ENCODE measurements at places on chromosomes 6 and 20.

DNA sequence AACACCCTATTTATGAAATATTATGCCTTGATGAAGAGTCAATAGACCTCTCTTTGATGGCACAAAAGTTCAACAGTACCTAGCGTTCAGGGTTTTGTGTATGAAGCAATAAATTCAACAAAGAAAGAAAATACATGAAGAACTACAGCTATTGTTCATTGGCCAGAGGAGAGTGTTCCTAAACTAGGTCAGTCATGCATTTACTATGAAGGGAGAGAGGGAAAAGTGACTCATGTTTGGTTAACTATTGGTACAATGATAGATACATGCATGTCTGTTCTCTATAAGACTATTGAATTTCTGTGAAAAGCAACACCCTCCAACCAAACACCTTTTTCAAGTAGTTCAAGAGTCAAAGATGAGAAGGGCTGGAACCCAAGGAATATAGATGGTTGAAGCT lies 50.7 kb downstream of the CLIC5 start:
- DNase-seq: no peak
- peaks cover 8% of the 10 kb centered on the region for H3K4me1 ChIP-seq
- no peak overlapping the region for H3K27ac ChIP-seq
- H3K36me3 ChIP-seq: no peaks in the 10 kb centered on the region
- no peak overlapping the region for H3K4me3 ChIP-seq

- peaks cover 12% of the 10 kb centered on the region for H3K36me3 ChIP-seq
- DNase-seq: no peak
- no peak overlapping the region for H3K27ac ChIP-seq
- H3K4me3 ChIP-seq: no peak overlapping the region
- H3K27me3 ChIP-seq: no peaks in the 10 kb centered on the region
- H3K4me1 ChIP-seq: no peaks in the 10 kb centered on the region
These were observed 167.7 kb downstream of the EYA2 start for GRCh38 chr20:47062226-47062890.

GRCh38 chr6:73727114-73727513 lies 31.1 kb downstream of the CD109 start:
- no peaks in the 10 kb centered on the region for H3K36me3 ChIP-seq
- no peaks in the 10 kb centered on the region for H3K27me3 ChIP-seq
- H3K27ac ChIP-seq: no peak overlapping the region
- peaks cover 6% of the 10 kb centered on the region for H3K4me1 ChIP-seq

DNA sequence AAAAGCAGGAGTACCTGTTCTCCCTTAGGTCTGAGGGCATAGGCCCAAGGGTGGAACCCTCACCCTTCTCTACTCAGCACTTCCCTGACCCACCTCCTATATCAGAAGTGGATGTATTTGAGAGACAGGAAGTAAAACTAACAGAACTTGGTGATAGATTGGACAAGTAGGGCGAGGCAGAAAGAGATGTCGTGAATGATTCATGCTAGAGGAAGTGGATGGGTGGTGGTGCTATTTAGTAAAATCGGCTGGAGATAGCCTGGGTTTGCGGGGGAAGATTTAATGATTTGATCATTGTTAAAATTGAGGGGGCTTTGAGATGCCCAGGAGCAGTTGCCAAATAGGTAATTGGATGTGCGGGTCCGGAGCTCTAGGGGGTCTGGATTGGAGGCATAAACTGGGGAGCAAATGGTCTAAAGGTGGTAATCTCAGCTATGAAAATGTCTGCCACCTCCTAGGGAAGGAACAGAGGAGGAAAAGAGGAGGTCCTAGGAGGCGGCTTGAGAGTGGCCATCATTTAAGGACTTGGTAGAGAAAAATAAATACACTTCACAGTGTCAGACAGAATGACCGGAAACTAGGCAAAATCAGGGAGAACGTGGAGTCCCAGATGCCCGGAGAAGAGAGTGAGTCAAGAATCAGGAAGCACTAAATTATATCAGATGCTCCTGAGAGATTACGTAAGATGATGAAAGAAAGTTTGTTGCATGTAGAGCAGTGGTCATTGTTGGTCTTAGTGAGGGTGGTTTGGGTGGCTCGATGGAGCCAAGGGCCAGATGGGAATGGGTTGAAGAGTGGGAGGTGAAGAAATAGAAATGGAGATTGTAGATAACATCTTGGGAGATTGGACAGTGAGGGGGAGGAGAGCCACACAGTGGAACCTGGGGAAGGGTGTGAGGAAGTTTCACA lies 142.0 kb downstream of the CEP57L1 start:
- peaks cover 2% of the 10 kb centered on the region for H3K27me3 ChIP-seq
- H3K36me3 ChIP-seq: no peaks in the 10 kb centered on the region
- H3K27ac ChIP-seq: no peak overlapping the region
- H3K4me1 ChIP-seq: peaks cover 13% of the 10 kb centered on the region
- no peak for DNase-seq
- H3K4me3 ChIP-seq: no peak overlapping the region

- H3K27ac ChIP-seq: no peak overlapping the region
- H3K4me3 ChIP-seq: no peak overlapping the region
- peaks cover 5% of the 10 kb centered on the region for H3K4me1 ChIP-seq
- no peaks in the 10 kb centered on the region for H3K36me3 ChIP-seq
These were observed 13.9 kb upstream of the NAA20 start for GRCh38 chr20:20003031-20003954.

- no peaks in the 10 kb centered on the region for H3K36me3 ChIP-seq
- no peak overlapping the region for H3K4me3 ChIP-seq
- H3K27me3 ChIP-seq: no peaks in the 10 kb centered on the region
- no peak for DNase-seq
- peaks cover 91% of the 10 kb centered on the region for H3K4me1 ChIP-seq
These were observed 277.2 kb downstream of the CDC5L start for GRCh38 chr6:44664716-44665115.

- H3K27me3 ChIP-seq: no peaks in the 10 kb centered on the region
- no peaks in the 10 kb centered on the region for H3K36me3 ChIP-seq
- H3K4me3 ChIP-seq: no peak overlapping the region
- no peak overlapping the region for H3K27ac ChIP-seq
- no peak for DNase-seq
These were observed 690.1 kb upstream of the MAN1A1 start for GRCh38 chr6:120039664-120040063.

DNA sequence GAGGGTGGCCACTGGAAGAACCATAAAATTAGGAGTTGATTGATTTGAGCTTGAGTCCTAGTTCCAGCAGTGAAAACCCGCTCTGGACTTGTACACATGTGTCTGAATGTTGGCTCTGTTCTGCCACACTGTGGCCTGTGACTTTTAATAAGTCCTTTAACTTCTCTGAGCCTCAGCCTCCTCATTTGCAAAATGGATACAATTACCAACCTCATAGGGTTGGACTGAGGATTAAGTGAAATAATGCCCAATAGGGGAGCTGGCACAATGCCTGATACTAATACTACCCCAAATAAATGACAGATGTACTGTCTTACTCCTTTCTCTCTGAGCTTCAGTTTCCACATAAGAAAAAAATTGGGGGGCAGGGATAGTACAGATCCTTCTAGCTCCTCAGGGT lies 92.6 kb upstream of the RIPOR2 start:
- no peaks in the 10 kb centered on the region for H3K27me3 ChIP-seq
- no peak overlapping the region for H3K27ac ChIP-seq
- no peak overlapping the region for H3K4me3 ChIP-seq
- no peak for DNase-seq
- peaks cover 26% of the 10 kb centered on the region for H3K4me1 ChIP-seq

DNA sequence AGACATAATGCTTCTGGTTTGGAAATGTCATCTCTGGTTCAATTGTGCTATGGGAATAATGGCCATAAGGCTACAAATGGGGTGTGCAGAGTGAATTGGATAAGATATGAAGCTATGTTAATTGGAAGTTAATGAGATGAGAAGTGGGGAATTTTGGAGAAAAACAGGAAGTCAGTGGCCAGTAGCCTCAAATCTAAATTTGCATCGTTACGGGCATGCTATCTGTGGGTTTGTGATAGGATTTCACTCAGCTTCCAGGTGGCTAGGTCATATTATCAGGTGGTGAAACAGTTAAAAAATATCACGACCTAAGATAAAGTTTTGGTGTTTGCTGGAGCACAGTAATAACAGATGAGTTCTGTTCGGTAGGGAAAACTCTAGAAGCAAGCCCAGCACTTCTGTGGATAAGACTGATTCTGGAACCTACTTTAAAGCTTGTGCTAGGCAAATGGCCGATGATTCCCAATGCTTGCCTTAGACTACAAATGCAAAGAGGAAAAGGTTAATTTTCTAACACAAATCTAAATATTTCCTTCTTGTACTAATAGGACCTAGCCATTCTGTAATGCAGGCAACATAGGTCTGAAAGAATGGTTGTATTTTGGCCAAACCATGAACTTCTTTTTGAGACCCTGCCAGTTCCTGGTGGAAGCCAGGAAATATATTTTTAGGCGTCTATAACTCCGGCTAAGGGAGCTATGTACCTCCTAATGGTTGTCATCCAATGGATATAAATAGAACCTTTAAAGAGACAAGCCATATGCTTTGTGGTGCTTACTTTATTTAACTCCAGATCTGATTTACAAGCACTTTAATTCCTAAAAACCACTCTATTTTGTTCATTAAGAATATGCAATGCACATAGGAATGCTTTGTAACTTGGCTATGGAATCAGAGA lies 111.0 kb downstream of the PLCB1 start:
- H3K27ac ChIP-seq: no peak overlapping the region
- H3K27me3 ChIP-seq: no peaks in the 10 kb centered on the region
- no peak for DNase-seq
- H3K4me3 ChIP-seq: no peak overlapping the region

GRCh38 chr6:63571361-63572043 lies 778 bp upstream of the LOC128125822 start:
- DNase-seq: peak; percentile 13
- H3K4me1 ChIP-seq: peaks cover 31% of the 10 kb centered on the region
- peak overlapping the region; percentile 82 for H3K4me3 ChIP-seq
- H3K27ac ChIP-seq: peak overlapping the region; percentile 97
- peaks cover 31% of the 10 kb centered on the region for H3K27me3 ChIP-seq

DNA sequence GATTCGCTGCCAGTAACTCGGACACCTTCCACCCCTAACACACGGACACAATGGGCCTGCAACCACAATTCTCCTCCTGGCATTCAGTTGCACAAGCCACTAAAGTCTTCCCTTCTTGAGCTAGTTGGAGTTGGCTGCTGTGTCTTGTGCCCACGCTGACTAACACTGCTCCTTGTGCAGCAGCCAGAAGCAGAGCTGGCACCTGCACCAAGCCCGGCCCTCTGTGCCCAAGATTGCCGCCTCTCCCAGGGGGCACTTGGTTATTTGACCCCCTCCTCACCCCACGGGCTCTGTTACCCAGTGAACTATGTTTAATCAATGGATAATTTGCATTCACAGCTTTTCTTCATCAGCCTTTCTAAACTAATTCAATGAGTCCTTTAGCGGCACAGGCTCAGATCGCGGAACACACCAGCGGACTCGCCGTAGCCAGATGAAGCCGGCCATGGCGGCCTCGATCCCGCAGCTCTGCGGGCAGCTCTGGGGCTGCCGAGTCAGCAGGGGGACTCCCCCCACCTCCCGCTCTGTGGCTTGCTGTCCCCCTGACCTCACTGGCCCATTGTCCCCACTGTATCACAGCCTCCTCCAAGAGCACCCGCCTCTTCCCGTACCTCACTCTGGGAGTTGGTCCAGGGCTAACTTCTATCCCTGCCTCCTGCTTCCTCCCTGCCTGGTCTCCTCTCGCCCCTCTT lies 94.8 kb upstream of the AFDN start:
- no peaks in the 10 kb centered on the region for H3K27me3 ChIP-seq
- H3K4me1 ChIP-seq: peaks cover 3% of the 10 kb centered on the region
- H3K36me3 ChIP-seq: no peaks in the 10 kb centered on the region
- H3K4me3 ChIP-seq: no peak overlapping the region
- DNase-seq: no peak
- H3K27ac ChIP-seq: no peak overlapping the region

- peaks cover 46% of the 10 kb centered on the region for H3K4me1 ChIP-seq
- no peaks in the 10 kb centered on the region for H3K36me3 ChIP-seq
- H3K4me3 ChIP-seq: no peak overlapping the region
- H3K27me3 ChIP-seq: peaks cover 4% of the 10 kb centered on the region
- DNase-seq: peak; percentile 65
These were observed 164.9 kb upstream of the HEY2 start for GRCh38 chr6:125584468-125584939.

- H3K27ac ChIP-seq: no peak overlapping the region
- H3K4me1 ChIP-seq: peaks cover 13% of the 10 kb centered on the region
- no peak for DNase-seq
- no peak overlapping the region for H3K4me3 ChIP-seq
- H3K36me3 ChIP-seq: peaks cover 3% of the 10 kb centered on the region
These were observed 81.1 kb downstream of the ALDH8A1 start for GRCh38 chr6:134868812-134869211.

GRCh38 chr6:34110610-34111009 lies 35.3 kb downstream of the GRM4 start:
- no peak overlapping the region for H3K4me3 ChIP-seq
- no peaks in the 10 kb centered on the region for H3K27me3 ChIP-seq
- H3K36me3 ChIP-seq: no peaks in the 10 kb centered on the region
- H3K4me1 ChIP-seq: peaks cover 12% of the 10 kb centered on the region
- DNase-seq: no peak
- H3K27ac ChIP-seq: no peak overlapping the region

DNA sequence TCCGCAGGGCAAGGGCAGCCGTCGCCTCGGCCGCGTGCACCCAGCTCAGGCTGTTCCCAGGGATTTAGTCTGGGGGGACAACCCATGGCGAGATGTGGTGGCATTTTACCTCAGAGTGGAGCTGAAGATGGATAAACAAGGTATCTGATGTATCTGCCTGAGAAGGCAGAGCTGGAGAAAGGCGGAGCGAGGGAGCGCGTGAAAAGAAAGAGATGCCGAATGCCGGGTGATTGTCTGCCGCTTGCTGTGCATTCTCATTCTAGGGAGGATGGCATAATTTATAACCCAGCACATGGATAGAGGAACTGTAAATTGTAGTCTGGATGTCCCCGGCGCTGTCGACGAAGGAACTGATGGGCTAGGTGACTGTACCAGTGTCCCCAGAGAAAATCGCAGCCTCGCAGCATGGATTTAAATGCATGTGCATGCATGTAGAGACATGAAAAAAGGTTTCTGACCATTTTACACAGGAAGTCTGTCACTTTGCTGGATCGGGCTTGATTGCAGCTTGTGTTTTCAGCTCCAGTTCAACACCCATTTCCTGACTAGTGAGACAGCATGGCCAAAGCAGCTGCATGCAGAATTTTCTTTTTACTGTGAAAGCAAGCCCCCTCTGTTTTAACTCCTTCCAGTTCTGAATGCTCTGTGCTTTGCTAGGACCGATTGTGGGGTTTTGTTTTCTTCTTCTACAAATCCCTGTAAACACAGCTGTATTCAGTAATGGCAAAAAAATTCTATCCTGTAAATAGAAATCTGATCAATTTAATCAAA lies 149.7 kb downstream of the PRL start:
- H3K36me3 ChIP-seq: no peaks in the 10 kb centered on the region
- no peaks in the 10 kb centered on the region for H3K27me3 ChIP-seq
- peaks cover 57% of the 10 kb centered on the region for H3K4me1 ChIP-seq
- no peak for DNase-seq
- no peak overlapping the region for H3K4me3 ChIP-seq
- peak overlapping the region; percentile 73 for H3K27ac ChIP-seq

- H3K27me3 ChIP-seq: no peaks in the 10 kb centered on the region
- peaks cover 8% of the 10 kb centered on the region for H3K4me1 ChIP-seq
- H3K36me3 ChIP-seq: peaks cover 20% of the 10 kb centered on the region
- no peak for DNase-seq
- no peak overlapping the region for H3K27ac ChIP-seq
These were observed 15.7 kb downstream of the MANEA start for GRCh38 chr6:95593025-95593424.

All from WTC11 (cell line).